ENCODE measurements at places on chromosomes 3 and 15.

- no peak for DNase-seq
Observed at GRCh38 chr3:42685891-42686820, 819 bp downstream of the KLHL40 start.

- no peak for DNase-seq
Observed at GRCh38 chr3:196222876-196223595, 6.7 kb downstream of the SLC51A start.

DNA sequence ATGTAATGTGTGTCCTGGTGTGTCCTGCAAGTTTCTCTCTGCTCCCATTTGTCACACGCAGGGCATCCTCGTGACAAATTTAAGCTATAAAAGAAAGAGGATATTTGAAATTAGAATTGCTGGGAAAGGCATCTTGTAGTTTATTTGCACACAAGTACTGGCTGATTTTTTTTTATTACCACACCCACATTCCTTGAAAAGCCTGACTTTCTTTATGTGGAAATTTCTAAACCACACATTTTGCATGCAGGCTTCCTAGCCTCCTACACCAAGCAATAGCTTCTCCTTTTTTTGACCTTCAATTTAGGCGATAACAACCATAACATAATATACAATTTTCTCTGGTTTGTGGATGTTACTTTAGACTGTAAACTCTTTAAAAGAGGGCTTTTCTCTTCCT lies 126.1 kb downstream of the SERPINI1 start:
- peak; percentile 43 for DNase-seq

GRCh38 chr3:40073310-40074007 lies 236.0 kb upstream of the EIF1B start:
- DNase-seq, result no peak

DNA sequence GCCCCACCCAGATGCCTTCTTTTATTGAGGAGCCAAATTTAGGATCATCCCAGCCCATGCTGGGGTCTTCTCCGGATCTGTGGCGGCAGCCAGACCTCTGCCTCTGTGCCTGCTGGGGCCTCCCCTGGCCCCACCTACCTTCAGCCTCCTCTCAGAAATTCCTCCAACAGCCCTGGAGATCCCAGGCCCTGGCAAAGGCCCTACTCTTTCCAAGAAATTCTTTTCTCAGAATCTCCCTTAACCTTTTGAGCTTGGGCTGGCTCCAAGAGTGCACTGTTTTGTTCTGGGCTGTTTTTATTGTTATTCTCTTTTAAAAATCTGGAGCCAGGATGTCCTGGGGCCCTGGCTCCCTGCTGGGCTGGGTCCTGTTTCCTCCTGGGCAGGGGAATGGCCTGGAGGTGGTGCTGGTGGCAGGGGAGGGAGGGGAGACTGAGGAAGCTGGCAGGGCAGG lies 57.8 kb downstream of the GRIP2 start:
- no peak for DNase-seq
